A549 treated with CpdA at 1 μM for 4 hours (cell line): ENCODE measurements at places on chromosomes 1 and 21. TPM values are rescaled to one million over a fixed set of nuclear protein-coding genes. Genes with fewer than 3 reads are reported as not detected.

Gene IQCC
- 1.6 to 2.6 TPM (median 2.3 TPM) in 5 replicates for total RNA-seq

Gene BSND
- total RNA-seq, result not detected in 5 replicates

Gene LCE1F
- total RNA-seq, result not detected in 5 replicates

Gene NBPF4
- 0.13 to 0.24 TPM (median 0.18 TPM) in 5 replicates for total RNA-seq

Gene TP53BP2
- total RNA-seq, result 19.8 to 26.6 TPM (median 21.0 TPM) in 5 replicates

Gene ATP5IF1
- total RNA-seq, result 161 to 174 TPM (median 169 TPM) in 5 replicates
